Stimulated activated CD4-positive, alpha-beta T cell treated with anti-CD3 and anti-CD28 coated beads, Interleukin-15, amount 100 ng/mL, for 1 hour (primary cell): ENCODE measurements at places on chromosomes 7 and 10.

GRCh38 chr10:120457431-120458172 is 575 bp downstream of the PLPP4 start:
- no peak for DNase-seq

GRCh38 chr10:59096631-59097030 is 79.8 kb upstream of the PHYHIPL start:
- no peak for DNase-seq

- DNase-seq, result no peak
Observed at GRCh38 chr10:112510384-112510783, 63.4 kb downstream of the VTI1A start.

DNA sequence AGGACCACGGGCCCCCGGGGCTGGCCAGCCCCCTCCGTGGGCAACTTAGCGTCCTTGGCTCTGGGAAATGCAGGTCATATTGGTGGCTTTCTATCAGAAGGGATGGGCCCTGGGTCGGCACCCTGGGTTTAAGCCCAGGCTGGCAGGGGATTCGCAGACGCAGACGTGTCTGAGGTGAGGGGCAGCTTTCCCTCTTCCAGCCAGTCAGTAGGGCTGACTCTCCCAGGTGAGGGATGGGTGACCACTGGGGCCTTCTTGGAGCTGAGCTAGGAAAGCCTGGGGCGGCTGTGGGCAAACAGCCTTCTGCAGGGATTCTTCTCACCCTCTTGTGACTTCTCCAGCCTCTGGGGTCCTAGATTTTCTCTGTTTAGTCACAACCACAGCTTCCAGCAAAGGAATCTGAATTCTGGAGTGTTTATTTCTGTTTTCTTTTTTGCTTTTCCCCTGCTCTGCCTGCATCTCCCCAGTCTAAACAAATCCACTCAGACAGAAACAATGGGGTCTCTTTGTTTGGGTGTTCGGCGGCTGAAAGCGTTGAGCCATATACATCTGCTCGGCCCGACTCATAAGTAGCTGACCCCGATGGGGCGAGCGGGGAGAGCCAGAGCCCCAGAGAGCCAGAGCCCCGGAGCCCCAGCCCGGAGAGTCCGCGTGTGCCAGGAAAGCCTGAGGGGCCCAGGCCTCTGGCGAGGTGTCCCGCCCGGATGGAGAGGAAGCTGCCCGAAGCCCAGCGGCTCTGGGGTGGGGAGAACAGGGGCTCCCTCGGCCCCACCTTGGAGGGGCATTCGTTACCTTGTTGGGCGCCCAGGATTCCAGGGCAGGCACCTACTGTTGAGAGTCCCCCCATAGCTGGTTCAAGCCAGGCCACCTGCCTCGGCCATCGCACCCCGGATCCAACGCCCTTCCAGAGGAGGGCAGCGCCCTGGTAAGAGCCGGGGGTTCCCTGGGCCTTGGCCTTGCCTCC is 2.0 kb downstream of the MNX1 start:
- no peak for DNase-seq

GRCh38 chr7:46969303-46970130 is 612.4 kb downstream of the TNS3 start:
- DNase-seq, result no peak
